ENCODE measurements at places on chromosomes 7 and 10.

DNA sequence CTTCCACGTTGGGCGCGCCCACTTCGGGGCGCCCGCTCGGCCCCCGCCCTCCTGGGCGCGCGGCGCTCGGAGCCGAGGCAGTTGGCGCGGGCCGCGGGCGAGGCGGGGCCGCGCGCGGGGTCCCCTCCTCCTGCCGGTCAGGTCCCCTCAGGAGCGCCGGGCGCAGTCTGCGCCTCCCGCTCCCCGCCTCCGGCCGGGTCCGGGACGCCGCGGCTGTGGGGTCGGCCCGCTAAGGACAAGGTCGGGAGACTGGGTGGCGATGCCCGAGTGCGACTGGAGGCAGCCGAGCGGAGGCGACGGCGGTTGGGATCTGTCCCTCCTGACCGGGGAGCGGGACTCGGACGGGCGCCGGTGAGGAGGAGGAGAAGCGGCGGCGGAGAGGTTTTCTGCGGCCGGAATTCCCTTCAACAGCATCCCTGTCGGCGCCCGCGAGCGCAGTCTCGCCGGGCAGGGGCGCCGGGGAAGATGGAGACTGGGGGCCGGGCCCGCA, at the start of gene ATRNL1:
TSS of gene ATRNL1 (plus strand) at position 80 of the 490 bp plus-strand sequence. CDS start at position 466, 386 bp downstream.
- DNase-seq = no peak

DNA sequence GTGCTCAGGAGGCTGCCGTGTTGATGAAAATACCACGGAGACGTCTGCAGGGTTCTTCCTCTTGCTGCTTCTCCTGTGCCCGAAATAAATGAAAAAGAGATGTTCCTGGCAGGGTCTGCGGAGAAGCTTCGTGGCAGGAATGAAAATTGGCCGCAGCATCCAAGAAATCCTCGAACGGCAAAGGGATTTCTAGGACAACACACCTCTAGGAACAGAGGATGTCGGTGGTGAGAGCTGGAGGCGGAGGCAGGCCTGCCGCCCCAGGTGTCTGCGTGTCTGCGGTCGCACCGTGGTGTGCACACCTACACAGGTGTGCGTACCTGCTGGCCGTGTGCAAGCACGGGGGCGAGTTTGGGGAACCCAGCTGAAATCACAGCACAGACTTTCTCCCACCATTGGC, 43.4 kb downstream of the TMEM130 start:
- no peak for DNase-seq

GRCh38 chr7:19215412-19215811, 70.2 kb upstream of the FERD3L start:
- DNase-seq = no peak

- DNase-seq = peak; percentile 30
Observed at GRCh38 chr7:25093268-25093826, 31.7 kb downstream of the CYCS start.

DNA sequence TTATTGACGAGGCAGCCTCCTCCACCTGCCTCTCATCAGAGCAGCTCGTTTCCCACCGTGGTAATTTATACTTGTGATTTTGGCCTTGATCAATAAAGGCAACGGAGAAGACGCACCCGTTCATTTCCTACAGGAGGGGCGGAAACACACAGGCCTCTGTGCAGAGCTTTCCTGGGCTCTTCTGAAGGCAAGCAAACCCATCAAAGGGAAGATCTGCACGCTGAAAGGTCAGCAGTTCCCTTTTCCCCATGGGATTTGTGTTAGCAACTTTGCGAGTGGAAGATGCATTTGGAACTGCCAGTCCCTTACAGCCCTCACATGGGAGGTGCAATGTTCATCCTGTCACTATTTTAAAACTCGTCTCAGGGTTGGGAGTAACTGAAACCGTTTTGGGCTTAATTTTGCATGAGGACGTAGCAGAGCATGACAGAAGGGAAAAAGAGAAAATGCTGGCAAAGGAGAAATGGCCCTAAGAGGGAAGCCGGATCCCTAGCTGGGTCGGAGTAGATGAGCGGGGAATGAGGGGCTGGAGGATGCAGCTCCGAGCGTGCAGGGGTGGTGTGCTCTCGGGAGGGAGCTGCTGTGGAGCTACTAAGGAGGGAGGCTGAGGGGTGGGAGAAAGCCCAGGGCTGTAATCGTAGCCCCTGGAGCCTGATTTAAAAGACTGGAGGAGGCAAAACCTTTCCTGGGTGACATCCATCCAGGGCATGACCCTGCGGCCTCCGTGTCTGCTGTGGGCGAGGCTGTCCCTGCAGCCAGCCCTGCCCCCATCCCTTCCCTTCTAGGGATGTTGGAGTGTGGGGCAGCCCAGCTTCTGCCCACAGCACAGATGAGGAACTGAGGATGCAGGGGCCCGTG, 111.1 kb upstream of the FAM20C start:
- no peak for DNase-seq

DNA sequence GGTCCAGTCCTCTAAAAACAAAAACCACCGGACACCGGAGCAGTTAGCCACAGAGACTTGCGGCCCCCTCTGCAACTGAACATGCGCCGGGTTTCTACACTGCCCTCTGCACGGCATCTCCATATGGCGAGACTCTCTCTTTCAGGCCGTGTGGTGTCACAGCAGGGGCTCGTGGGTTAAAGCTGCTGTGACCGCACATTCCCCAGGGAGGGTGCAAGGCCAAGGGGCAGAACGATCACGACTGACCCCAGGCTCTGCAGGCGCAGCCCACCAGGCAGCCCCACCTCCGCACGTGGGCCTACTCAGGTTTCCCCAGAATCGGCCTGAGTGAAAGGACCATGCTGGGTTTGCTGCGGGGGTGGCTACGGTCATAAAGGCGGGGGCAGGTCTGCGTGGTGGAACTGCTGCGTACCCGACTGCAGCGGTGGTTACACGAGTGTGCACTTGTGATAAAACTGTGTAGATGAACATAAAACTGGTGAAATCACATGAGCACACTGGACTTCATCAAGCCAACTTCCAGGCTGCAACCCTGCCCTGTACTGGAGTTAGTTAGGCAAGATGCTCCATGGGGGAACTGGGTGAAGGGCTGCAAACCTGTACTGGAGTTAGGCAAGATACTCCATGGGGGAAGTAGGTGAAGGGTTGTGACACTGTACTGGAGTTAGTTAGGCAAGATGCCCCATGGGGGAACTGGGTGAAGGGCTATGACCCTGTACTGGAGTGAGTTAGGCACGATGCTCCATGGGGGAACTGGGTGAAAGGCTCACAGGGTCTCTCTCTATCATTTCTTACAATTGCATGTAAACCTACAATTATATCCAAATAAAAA, 81.4 kb upstream of the PPP2R2D start:
- DNase-seq = no peak

GRCh38 chr7:74479066-74479781, 25.5 kb downstream of the GTF2IRD1 start:
- no peak for DNase-seq

GRCh38 chr10:69057951-69058297, 30.0 kb upstream of the SRGN start:
- DNase-seq = no peak

- no peak for DNase-seq
Observed at GRCh38 chr10:131062621-131063260, 248.8 kb downstream of the TCERG1L start.

DNA sequence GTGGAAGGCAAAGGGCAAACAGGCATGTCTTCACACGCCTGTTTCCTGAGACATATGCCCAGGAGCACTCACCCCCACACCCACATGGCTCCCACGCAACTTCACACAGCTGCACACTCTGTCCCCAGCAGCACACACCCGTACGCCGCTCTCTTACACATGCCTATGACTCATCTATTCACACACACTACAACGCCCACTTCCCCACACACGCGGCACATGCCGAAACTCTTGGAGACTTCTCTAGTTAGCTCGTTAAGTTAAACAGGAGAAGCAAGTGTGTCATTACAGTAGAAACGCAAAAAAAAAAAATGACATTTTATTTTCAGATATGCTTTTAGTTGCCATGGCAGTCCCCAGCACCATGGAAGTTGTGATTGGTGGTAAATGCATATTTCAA, 6.7 kb downstream of the CALN1 start:
- DNase-seq = no peak

DNA sequence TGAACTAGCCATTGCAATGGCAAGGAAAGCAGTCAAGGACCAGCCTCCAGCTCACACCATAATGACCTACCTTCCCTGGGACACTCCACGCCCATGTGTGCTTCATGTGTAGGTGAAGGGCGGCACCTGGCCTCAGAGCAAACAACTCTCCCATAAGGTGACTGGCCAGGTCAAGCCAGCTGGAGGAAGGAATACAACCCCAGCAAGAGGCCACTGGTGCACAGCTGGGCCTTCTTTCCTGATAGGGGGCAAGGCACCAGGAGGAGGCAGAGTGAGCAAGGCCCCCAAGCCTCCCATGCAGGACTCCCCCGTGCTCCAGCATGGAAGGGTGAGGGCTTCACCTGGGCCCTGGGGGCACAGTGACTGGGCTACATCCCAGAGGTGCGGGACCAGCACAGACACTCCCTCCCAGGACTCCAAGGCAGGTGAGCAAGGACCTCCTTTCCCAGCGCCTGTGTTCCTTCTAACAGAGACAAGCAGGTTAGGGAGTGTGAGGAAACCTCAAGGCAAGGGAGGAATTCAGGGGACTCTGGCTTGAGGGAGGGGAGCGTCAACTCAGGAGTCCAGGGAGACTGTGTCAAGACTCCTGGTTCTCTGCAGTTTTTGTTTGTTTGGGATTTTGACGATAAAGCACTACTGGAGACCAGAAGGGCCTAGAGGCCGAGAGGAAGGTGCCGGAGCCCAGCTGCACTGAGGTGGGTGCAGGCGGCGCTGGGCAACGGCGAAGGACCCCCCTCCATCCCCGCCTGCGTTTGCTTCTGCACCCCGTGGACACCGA, 1.7 kb downstream of the PTPRN2 start:
- DNase-seq = no peak

GRCh38 chr7:112855227-112855626, 65.0 kb upstream of the TMEM168 start:
- no peak for DNase-seq

- no peak for DNase-seq
Observed at GRCh38 chr7:66899552-66900280, 21.3 kb upstream of the TMEM248 start.

DNA sequence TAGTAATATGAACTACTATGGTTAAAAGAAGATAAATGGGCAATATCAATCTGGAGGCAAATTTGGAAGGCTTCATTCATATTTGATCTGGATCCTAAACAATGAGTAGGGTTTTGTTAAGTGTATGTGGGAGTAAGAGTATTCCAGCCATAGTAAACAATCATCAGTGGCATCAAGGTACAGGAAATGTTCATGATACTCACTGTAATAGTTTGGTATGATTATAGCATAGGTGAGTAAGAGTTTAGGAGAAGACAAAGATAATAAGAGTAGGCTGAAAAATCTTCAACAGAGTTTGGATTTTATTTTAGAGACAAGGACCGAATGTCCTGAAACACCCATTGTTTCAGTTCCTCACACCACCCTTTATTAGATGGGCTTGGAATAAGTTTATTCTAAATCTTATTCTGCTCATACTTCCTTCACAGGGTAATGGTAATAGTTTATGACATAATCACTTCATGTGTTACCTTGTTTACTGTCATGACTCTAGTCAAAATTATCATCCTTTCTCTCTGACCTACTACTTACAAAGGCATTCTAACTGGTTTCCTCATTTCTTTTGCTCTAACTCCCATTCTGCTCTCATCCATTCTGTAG, 38.9 kb downstream of the BRAF start:
- DNase-seq = no peak

DNA sequence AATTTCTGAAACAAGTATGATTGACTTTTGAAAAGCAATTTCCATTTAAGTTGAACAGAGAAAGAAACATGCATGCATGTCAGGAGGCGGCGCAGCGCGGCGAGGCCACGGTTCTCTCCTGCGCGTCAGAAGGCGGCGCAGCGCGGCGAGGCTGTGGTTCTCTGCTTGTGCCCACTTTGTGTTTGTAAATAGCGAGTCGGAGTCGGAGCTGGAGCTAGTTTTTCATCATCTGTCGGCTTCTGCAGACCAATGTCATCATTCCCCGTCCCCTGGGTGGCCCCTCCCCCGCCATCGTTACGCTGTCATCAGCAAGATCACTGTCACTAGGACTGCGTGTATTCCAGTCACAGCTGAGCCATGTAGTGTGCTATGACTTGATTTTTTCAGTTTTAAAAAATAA, 49.2 kb downstream of the INPP5A start:
- DNase-seq = no peak

GRCh38 chr7:17523813-17524739, 225.6 kb downstream of the AHR start:
- no peak for DNase-seq

GRCh38 chr10:129769381-129770116, 194.5 kb downstream of the EBF3 start:
- no peak for DNase-seq

DNA sequence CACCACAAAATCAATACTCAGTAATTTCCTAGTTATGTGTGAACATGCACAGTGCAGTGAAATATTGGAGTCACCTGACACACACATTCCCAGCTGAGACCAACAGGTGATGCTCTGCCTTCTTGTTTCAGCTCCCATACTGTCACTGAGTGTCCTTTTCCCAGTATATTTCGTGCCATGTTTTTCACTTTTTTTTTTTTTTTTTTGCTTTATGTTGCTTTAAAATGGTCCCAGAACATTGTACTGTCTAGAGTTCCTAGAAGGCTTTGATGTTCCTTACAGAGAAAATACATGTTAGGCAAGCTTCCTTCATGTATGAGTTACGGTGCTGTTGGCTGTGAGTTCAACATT, 45.6 kb downstream of the ELAPOR2 start:
- no peak for DNase-seq

- no peak for DNase-seq
Observed at GRCh38 chr7:72321637-72322036, 90.5 kb downstream of the CALN1 start.

DNA sequence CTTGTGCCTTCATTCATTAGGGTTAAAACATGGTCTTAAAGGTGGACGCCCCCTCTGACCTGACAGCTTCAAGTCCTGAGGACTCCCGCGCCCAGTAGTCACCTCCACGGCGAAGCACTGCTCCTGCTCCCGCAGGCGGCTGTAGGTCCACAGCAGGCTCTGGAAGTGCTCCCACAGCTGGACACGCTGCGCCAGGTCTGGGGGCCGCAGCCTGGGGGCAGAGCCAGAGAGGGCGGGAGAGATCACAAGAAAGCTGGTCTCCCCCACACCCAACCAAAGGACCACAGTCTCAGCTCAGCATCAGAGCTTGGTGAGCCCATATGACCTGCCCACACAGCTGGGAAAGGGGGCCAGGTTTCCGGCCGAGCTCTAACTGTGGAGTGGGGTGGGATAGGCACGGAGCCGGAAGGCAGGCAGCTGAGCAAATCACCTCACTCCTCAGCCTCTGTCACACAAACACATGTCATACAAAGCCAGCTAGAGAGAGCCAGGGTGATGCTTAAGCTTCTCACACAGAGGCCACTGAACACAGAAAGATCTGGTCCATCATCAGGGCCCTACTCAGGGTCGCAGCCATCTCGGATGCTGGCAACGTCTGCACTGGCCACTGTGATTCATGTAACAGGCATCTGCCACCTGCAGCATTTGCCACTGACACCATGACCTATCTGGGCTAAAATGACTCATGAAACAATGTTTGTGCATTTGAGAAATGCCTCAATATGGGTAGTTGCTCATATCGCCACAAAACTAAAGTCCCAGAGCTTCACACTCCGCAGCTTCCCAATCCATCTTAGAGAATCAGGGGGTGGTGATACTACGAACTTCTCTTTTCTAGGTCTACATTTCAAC, 12.6 kb downstream of the HPS1 start:
- DNase-seq = no peak

- no peak for DNase-seq
Observed at GRCh38 chr10:75236178-75236825, 545 bp upstream of the COMTD1 start.

All from substantia nigra (tissue), 51 donors.